Activated naive CD4-positive, alpha-beta T cell treated with anti-CD3 and anti-CD28 coated beads, Interleukin-2, amount 50 U/mL, for 72 hours (primary cell): ENCODE measurements at places on chromosomes 3 and 15.

GRCh38 chr3:31407665-31408064, 125.1 kb upstream of the STT3B start:
- DNase-seq = no peak

DNA sequence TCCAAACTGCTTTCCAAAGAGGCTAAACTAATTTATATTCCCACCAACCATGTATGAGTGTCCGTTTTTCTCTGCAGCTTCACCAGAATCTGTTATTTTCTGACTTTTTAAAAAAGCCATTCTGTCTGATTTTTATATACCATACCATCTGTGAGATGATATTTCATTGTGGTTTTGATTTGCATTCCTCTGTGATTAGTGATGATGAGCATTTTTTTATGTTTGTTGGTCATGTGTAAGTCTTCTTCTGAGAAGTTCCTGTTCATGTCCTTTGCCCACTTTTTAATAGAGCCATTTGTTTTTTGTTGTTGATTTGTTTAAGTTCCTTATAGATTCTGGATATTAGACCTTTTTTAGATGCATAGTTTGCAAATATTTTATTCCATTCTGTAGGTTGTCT, 179.4 kb upstream of the ALCAM start:
- DNase-seq = no peak

GRCh38 chr15:51088585-51088984, 6.1 kb downstream of the TNFAIP8L3 start:
- DNase-seq = no peak

DNA sequence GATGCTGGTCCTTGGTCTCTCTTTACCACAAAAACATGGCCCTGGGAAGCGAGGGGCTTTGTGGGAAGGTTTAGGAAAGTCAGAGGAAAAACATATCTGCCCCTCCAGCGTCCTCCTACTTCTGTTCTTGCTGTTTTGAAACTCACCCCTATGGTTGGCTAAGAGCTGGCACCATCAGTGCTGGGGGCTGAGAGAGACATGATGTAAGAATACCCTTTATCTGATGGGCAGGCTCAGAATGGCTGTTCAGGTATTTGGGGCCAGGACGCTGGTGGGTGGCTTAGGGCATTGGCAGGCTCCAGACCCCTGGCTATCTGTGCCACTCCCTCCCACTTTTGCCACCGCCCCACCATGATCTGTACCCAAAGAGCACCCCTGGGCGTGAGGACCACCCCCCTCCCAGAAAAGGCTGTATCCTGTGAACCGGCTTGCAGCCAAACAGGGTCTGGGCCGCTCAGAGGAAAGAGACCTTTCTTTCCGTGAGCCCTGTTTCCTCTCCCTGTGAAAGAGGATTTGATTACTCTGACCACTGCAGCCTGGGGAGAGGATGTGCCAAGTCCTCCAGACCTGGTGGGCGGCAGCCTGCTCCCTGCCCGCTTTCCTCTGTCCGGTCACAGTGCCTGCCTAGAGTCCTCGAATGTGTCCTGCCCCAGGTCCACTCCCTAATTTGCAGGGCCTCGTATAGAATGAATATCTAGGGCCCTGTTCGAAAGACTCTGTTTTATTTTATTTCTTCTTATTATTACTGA, 61.3 kb upstream of the SLC6A6 start:
- DNase-seq = no peak

DNA sequence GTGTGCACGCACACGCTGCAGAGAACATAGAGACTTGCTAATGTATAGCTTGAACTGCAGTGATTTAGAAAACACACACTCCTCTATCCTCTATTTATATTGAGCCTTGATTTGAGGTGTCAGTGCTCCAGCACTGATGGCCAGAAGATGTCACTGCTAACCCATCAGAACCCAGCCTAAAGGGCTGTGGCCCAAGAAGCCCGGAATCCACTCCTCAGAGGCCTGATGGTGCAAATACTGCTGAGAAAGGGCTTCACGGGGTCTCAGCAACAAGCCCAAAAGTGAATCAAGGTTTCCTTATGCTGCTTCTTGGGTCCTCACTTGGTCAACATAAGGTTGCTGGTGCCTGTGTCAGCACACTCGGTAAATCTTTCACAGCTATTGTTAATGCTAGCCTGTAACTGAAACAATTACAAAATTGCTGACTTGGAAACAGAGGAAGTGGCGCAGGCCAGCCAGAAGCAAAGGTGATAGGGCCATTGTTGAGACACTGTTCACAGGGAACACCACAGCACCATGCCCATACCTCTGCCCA, 60.3 kb downstream of the HEG1 start:
- peak; percentile 31 for DNase-seq

DNA sequence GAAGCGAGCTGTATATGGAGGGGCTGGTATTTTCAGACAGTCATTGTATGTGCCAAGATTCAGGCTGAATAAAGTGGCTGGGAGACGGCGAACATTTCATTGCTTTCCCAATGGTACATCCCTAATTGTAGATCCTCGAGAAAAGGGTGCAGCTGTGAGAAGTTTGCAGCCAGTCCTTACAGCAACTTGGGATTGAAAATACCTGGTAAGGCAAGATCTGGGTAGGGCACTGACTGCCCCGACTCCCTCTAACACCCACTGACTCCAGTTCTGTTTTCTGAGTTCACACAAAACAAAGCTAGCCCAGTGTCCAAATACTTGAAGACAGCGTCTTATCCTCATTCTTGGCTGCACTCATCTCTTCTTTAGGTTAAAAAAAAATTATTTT, 63.7 kb downstream of the EDEM1 start:
- no peak for DNase-seq

DNA sequence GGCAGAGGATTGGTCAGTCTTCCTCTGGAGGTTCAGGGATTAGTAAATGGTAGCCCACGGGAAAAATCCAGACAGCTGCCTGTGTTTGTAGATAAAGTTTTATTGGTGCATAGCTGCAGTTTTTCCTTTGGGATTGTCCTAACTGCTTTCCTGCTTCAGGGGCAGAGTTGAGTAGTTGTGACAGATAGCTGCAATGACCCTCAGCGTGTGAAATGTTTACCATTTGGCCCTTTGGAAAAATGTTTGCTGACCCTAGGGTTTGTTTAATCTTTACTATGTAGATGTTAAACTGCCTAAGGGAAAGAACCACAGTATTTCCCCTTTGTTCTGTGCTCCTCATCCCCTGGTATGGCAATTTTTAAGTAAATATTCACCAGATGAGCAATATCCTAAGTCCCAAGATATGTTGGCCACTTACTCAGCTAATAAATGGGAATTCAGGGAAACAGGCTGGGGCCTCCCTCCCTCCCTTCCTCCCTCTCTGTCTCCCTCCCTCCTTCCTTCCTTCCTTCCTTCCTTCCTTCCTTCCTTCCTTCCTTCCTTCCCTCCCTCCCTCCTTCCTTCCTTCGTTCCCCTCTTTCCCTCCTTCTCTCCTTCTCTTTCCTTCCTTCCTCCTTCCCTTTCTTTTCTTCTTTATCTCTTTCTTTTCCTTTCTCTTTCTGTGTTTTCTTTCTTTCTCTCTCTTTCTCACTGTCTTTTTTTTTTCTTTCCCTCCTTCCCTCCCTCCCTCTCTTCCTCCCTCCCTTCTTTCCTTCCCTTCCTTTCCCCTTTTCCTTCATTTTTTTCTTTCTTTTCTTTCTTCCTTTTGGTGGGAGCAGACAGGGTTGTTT, 234.6 kb upstream of the BHLHE40 start:
- no peak for DNase-seq

GRCh38 chr15:65050270-65050669, 5.1 kb downstream of the SLC51B start:
- no peak for DNase-seq

DNA sequence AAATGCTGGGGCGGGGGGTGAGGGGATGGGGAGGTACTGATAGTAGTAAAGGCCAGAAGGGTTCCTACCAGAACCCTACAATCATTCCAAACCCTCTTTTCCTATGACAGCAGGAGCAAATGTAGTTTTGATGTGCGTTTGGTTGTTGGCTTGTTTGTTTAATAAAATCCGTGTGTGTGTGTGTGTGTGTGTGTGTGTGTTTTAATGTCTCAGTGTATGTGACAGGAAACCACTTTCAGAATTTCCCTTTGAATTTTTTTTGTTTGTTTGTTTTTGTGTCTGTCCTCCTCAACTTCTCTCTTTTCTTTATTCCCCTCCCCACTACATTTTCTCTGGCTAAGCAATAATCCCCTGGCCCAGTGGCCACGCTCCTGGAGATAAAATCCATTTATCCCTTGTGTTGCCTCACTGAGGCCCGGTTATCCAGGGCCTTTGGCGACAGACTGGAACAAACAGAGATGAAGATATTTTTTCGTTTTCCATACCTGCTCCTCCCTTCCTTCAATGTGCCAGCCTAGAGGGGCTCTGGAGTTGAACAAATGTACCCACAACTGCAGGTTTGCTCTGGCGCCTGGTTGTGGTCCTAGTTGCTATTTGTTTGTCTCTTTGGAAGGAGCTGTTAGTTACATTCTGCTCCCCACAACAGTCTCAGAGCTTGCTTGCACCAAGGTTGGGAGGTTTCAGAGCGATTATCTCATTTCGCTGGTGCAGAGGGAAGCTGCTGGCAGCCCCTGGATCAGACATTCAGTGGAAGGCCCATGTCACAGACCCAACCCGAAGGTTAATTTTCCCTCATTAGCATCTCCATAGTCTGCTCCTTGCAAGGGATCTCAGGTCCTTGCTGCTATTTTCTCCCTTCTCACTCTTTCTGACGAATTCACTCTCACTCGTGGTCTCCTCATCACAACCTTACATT, 17.9 kb downstream of the NR2F2 start:
- no peak for DNase-seq

DNA sequence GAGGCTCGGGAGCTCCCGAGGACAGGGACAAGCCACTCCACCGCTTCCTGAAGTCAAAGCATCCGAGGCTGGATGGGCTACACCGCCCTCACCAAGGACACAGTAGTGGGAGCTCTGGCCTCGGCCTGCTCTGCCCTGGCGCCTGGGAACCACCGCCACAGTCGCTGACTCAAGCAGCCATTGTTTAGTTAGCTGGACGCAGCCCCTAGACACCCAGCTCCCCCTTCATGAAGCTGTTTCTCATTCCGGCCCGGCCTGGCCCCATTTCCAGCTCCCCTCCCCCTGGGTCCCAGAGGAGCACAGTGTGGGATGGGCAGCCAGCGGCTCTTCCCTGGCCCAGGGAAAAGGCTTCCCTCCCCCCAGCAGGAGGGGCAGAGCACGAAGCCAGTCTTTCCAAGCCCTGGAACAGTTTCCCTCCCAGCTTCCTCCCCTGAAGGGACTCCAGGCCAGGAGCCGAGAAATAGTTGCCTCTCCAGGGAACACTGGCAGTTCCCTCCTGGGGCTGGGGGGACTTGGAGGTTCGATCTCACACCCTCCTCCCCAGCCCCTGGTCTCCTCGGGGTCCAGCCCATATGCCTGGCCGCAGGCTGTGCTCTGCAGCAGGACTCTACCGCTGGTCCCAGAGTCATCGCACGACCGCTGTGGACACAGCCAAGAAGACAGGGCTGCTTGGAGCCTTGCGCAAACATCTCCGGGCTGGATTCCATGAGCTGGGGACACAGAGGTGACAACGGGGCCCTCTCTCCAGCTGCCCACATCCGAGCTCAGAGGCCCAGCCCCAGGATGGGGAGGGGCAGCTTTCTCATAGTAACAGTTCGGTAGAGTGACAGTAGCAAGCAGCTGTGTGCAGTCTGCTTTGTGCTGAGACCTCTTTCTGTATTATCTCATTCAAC, 10.0 kb downstream of the PLXND1 start:
- DNase-seq = no peak

GRCh38 chr3:72938471-72939265, 50.8 kb downstream of the GXYLT2 start:
- no peak for DNase-seq

GRCh38 chr3:46825450-46825849, 37.8 kb downstream of the MYL3 start:
- DNase-seq = no peak

DNA sequence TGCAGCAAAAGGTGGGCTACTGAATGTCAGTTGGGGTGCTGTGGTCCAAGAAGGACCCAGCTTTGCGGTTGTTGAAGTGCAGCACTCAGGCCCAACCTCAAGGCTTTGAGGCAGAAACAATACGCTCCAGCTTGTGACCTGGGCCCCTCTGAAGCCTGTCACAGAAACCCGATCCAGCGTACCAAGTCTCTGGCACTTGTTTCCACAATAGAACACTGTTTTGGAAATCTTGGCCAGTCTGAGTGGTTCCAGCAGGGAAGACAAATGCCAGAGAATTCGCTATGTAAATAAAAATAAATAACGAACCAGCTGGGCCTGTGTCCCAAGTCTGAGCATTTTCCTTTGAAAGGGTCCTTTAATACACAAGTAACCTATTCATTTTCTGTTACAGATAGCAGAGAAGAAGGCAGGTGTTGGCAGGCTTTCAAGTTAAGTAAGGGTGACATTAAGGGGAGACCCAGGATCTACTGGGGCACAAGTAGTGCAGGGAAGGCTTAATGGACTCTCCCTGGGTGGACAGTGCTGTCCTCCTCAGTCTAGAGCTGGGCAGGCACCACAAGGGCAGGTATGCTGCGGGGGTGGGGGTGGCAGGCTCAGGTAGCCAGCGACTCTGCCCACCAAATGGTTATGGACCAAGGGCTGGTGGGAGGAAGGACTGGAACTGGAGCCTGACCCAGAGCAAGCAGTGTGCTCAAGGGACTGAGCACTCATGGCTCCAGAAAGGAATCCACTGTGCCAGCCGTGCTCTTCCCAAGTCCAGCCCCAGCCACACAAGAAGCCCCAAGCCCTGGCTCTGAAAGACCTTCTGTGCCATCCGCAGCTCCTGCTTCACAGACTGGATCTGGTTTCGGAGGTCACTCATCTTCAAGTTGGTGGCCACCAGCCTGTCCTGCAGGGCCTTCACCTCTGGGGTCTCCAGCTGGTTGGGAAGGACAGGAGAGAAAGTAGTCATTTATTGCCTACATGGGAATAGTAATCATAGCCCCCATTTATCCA, 26.3 kb downstream of the CCDC13 start:
- DNase-seq = no peak

DNA sequence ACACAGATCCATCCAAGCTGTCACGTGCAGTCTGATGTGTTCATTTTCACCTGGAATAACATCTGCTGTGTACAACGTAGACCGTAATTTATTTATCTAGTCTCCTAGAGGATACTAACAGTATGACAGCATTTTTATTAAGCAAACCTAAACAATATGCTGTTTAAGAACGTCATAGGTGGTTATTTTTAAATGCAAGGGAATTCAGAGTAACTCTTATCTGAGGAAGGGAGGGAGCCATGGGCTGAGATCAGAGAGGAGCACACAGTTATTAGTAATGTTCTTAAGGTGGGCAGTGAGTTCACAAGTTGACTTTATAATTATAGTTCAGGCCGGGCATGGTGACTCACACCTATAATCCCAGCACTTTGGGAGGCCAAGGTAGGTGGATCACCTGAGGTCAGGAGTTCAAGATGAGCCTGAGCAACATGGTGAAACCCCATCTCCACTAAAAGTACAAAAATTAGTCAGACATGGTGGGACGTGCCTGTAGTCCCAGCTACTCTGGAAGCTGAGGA, 193.6 kb downstream of the UACA start:
- DNase-seq = peak; percentile 49

DNA sequence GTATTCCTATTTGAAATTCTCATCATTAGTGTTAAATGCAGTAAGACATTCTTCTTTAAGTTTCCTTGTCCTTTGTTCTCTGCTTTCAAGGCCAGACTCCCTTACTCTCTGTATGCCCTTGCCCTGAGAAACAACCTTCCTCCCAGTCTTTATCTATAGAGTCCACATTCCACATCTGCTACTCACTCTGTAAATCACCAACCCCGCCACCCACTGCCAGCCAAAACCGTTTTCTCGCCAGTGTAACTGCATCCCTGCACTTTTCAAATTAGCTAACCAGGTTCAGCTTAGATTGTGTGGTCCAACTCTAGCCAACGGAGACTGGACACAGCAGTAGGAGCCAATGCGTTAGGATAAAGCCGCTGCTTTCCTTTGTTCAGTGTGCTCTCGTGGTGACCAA, 402.4 kb upstream of the PDZRN3 start:
- DNase-seq = no peak
